ENCODE measurements at places on chromosomes 4 and X.

DNA sequence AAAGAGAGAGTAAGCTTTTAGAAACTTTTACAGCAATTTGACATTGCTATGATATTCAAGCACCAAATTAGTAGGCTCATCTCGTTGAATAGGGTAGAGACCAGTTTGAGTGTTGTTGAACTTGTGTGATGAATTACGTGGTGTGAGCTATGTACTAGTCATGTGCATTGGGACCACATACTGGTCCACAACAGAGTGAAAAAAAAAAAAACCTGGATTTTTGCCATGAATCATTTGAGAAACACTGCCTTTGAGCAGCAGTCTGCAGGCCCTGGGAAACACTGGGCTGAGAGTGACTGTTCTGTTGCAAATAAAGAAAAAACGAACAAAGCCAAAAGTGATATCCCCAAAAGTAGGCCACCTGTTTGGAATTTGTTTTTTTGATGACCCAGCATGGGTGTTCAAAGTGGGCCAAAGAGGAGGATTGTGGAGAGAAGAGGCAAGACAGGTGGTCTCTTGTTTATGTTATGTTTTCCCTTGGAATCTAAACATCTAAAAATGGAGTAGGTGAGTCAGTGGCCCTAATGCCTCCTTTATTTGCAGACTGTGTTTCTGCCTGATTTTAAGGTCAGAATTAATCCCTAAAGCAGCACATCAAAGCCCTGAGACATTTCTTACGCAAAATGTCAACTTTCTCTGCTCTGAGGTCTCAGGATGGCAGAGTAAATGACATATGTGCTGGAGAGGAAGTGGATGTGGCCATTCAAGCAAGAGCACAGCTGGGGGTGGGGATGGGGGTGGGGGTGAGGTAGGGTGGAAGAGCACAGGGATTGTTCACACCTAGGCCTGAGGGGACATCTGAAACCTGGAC, 33.5 kb downstream of the TAF7L start:
- DNase-seq: no peak

GRCh38 chrX:113529426-113530013, 688.9 kb upstream of the AMOT start:
- DNase-seq: no peak

GRCh38 chrX:12844319-12844718, 22.6 kb upstream of the TLR7 start:
- DNase-seq: no peak

GRCh38 chrX:130575831-130576389, 174.1 kb downstream of the RBMX2 start:
- no peak for DNase-seq

- DNase-seq: no peak
These were observed 17.7 kb downstream of the DOCK11 start for GRCh38 chrX:118513120-118513898.

Data from CD4-positive, alpha-beta memory T cell (primary cell).